ENCODE measurements at places on chromosomes 16 and 17. TPM values are rescaled to one million over a fixed set of nuclear protein-coding genes. Genes with fewer than 3 reads are reported as not detected.

DNA sequence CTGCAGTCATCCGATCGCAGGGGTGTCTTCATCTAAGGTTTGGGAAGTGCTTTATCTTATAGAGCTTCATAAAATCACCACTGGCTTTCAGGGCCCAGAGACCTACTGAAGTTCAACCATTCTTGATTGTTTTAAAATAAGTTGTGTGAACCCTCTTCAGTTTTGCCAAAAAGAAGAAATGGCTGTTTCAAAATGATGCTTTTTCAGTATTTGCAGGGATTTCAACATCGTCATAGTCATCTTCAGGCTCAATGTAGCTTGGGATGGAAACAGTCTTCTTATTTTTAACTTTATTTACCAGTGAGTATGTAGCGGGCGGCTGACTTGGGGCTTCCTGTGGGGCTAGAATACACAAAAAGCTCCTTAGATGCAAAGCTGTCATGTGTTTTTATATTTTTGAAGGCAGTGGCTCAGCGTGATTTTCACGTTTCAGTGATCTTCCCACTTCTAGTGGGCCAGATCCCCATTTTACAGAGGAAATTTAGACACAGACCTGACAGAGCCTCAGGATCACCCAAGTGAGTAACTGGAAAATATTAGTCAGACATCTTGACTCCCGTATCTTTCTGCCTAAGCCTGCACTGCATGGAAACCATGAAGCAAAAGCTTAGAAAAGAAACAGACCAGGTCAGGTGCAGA lies 19.1 kb upstream of the ZNF594 start:
- no peak for DNase-seq

DNA sequence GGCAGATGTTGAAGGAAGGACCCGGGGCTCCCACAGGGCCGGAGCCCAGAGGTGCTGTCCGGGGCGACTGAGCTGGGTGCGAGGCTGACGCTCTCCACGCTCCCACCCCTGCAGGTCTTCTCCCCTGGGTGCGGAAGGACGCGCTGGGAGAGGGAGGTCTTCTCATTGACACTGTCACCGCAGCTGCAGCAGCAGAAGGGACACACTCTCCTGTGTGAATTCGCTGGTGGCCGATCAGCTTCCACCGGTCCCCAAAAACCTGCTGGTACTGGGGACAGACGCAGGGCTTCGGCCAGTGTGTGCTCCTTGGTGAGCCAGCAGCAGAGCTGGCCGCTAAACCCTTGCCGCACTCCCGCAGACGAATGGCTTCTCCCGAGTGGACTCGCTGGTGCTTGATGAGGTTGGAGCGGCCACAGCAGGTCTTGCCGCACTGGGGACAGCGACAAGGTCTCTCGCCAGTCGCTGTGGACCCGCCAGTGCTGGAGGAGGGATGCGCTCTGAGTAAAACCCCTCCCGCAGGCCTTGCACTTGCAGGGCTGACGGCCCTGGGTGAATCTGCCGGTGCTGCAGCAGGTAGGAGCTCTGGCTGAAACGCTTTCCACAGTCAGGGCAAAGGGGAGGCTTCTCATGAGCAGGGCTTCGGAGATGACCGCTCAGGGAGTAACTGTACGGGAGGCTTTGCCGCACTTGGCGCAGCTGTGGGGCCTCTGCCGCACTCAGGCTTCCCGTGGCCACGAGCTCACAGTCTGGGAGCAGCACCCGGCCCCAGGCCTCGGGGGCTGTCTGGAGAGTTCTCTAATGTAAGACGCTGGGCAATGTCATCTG lies 6.2 kb downstream of the ZNF843 start:
- DNase-seq, result no peak

OTOP3 gene
- not detected for total RNA-seq

GRCh38 chr17:78272181-78272913 lies 40.9 kb downstream of the TMEM235 start:
- no peak for DNase-seq

DNA sequence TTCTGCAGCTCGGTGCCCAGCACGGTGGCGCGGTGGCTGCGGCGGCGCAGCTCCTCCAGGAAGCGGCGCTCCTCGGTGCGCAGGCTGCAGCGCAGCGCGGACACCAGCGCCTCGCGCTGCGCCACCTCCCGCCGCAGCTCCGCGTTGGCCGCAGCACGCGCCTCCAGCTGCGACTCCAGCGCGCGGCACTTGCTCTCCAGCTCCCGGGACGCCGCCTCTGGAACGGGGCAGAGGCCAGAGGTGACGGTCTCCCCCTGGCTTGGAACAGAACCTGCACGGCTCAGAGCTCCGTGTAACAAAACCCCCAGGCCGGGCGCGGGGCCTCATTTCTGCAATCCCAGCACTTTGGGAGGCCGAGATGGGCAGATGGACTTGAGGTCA lies 13.2 kb upstream of the CLUH start:
- DNase-seq, result peak; percentile 31

DNA sequence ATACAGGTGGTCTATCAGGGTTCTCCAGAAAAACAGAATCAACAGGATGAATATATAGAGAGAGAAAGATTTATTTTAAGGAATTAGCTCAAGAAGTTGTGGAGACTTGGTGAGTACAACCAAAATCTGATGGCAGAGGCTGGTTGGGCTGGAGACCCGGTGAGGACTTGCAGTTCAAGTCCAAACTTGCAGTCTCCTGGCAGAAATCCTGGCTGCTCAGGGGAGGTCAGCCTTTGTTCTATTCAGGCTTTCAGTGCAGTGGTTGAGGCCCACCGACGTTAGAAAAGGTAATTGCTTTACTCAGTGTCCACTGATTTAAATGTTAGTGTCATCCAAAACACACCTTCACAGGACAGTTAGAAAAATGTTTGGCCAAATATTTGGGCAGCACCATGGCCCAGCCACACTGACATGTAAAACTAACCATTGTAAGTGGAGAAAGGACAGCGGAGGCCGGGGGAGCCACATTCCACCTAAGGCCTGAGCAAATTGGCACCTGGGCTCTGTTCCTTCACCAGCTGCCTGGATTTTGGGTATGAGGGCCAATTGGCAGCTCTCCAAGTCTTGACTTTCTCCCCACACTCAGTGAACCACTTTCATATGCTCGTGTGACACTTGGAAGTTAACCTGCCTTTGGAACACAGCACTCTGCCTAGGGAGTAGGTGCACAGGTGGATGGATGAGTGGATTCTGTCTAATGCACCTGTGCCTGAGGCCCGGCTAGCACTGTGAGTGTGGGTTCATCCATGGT lies 54.7 kb downstream of the CACNG5 start:
- no peak for DNase-seq

PRAC2 gene
- total RNA-seq, result not detected

TBC1D3K gene
- total RNA-seq, result not detected

- no peak for DNase-seq
Observed at GRCh38 chr16:50096791-50097190, 31.0 kb downstream of the HEATR3 start.

DNA sequence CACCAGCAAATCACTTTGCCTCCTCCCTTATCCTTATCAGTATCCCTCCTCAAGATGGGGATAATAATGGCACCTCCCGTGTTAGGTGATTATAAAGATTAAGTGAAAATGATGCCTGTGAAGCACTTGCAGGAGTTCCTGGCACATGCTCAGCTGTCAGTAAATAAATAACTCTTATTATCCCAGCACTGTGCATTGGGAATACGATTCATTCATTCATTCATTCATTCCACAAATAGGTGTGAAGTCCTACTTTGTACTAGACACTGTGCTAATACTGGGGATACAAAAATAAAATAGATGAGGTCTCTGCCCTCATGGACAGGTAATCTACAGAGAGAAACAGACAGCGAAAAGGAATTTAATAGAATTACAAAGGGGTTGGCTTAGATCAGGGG lies 2.0 kb downstream of the XYLT2 start:
- no peak for DNase-seq

GRCh38 chr16:17491140-17491662 lies 20.4 kb upstream of the XYLT1 start:
- DNase-seq, result no peak

GRCh38 chr17:66355510-66355909 lies 53.1 kb downstream of the PRKCA start:
- no peak for DNase-seq

DNA sequence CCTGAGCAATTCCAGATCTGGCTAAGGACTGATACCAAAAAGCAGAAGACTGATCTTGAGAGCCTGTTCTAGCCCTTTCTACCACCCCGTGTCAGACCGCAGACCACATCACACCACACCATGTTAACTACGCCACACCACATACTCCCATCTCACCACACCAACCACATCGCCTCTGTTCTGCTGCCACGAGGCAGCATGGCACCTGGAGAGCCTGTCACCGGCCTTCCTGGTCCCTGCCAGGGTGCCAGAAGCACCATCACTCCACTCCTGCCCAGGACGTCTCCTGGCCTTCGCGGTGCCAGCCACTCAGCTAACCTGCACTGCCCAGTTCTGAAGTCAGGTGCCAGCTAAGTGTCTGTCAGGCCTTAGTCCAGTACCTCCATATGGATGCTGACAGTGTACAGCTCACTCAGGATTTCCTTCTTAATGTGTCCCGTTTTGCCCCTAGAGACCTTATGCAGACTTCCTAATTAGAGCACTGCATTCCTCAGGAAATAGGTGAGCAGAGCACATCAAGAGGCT lies 37.2 kb upstream of the BCAR1 start:
- no peak for DNase-seq

DNA sequence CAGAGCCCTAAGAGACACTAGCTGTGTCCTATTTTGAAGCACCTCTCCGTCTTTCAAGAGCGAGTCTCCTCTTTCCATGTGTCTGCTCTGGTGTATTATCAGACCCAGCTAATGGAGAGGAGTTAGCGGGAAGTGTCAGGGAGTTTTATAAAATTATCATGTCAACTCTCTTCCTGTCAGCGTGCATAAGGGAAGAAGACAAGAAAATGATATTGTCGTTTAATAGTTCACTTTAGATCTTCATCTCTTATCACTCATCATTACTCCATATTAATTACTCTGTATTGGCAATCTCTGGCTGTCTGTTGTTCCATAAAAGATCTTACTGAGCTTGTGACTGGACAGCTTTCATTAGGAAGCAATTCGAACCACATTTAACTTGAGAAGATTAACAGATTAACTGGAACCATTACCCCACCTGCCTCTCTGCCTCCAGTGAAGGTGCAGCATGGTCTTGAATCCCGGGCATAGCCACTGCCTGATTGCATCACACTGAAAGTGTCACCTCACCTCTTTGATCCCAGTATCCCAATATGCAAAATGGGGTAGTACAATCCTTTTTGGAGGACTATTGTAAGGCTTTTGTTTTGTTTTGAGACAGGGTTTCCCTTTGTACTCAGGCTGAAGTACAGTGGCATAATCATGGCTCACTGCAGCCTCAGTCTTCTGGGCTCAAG lies 121.1 kb downstream of the TMEM114 start:
- no peak for DNase-seq

DNA sequence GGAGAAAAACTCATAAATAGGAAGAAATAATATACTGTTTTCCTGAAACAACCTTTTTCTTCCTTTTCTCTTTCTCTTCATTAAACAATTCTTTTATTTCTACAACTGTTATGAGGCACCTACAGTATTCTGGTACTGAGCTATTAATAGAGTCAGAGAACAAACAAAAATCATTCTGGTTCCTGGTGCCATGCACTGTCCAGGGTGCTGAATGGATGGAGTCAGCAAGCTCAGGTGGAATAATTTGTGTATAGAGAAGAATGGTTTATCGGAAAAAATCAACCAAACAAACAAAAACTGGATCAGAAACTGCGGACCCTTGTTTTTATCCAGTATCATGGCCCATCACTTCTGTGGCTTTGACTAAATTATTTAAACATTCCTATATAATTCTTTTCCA lies 430.3 kb upstream of the GOT2 start:
- no peak for DNase-seq

DNA sequence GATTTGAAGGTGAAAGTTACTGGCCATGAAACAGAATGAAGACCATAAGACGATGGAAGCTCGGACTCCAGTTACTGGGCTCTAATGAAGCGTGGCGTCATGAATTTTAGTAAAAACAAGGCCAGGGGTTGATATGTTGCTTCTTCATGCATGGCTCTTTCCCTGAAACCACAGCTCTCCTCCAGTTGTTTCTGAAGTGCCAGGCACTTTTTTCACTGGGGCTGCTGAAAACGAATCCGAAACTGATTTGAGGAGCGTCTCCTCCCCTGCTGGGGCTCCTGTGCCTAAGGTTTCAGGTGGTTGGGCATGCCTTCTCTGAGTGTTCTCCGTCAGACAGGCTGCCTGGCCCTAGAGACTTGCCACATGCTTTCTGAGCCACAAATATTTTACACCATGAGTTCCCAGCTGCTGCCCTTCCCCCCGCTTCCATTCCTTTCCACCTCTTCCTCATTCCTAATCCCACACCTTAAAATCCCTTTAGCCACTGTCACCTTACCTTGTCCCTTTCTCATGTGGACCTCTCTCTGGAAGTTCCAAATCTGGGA lies 3.7 kb upstream of the MYL4 start:
- no peak for DNase-seq

DNA sequence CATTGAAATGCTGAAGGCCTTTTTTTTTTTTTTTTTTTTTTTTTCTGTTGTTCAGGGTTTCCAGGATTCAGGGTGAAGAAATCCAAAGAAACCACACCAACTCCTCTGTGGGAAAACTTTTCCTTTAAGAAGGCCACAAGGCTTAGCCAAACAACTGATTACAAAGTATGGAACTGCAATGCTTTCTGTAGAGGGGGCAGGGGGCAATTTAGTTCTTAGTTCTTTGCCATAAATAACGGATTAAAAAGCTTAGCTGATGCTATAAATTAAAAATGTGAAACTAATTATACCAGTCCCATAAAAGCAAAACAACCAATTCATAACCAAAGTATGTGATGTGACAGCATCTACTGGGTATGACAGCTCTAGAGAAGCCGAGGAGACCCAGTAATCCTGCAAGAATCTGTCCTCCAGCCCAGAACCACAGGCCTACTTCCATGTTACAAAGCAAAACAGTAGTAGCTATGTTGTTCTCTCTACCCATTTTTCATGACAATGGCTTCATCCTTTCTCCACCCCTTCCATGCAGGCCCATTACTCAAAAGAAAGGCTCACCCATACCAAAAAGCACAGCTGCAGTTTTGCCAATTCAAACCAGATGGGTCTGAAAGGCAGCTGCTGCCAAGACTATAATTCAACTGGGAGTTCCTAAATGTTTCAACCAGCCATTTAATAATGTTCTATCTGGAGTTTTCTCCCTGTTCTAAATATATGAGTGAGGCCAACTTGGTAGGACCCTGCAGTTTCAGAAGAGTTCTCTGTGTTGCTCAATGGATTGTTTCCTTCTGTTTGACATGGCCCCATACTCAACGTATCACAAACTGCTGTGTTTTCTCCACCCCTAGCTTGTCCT lies 167.1 kb upstream of the ZFHX3 start:
- no peak for DNase-seq

SPAG5 gene
- 4.7 TPM for total RNA-seq

PPP1R1B gene
- total RNA-seq, result 8.1 TPM

GRCh38 chr17:76670020-76670717 lies 26.6 kb upstream of the ST6GALNAC1 start:
- DNase-seq, result no peak

FAM171A2 gene
- 60.8 TPM for total RNA-seq

- DNase-seq, result no peak
Observed at GRCh38 chr16:50634947-50635346, 46.2 kb downstream of the SNX20 start.

MVP gene
- 6.1 TPM for total RNA-seq

DNA sequence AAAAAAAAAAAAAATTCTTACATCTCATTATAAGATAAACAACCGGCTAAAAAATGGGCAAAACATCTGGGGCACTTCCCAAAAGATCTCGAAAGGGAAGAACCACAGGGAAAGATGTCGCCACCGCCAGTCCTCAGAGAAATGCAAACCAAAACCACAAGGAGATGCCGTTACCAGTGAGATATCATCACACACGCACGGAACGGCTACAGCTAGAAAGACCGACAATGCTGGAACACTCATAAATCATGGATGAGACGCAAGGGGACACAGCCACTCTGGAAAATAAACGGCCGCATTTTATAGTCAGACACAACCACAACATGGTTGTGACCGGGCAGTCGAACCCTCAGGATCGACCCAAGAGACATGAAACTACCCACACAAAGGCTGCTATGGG lies 24.5 kb downstream of the WDR45B start:
- DNase-seq, result no peak

JUP gene
- 37.4 TPM for total RNA-seq

Data from occipital lobe (tissue), 3 donors.